SW 1271 (cell line): ENCODE measurements at places on chromosomes 1 and 21.

DNA sequence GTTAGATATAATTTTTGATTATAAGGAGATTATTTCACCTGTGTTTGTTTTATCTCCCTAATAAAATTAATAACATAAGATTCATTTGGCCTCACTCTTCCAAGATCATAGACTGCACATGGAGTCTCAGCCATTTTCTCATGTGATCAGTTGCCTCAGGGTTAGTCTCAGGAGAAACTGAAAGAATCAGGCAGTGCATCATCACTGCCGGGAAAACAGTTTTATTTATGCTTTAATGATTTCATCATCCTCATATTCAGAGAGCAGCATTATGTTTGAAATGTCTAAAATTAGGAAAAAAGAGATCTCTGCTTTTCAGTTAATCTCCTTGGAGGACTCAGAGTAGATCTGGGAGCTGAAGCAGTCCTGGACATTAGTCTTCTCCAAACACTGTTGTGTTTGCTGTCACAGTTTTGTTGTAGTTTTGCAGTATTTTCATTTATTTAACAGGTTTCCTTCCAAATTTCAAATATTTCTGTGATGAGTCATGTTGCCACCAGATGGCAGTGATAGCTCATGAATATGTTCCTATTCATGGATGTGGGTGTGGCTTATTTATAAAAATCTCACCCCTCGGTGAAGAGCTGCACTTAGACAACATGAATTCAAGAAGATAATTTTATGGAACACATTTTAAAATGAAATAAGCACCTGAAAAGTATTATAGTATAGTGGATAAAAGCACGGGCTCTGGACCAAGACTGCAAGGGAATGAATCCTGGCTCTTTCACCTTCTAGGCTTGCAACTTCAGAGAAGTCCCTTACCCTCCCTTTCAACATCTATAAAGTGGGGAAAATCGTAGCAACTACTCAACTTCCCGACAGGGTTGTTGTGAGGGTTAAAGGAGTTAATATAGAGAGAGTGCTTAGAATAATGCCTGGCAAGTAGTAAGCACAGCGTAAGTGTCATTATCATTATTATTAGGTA is 31.2 kb downstream of the CHD1L start:
- DNase-seq = no peak

GRCh38 chr1:19347533-19348172 is 35.5 kb downstream of the SLC66A1 start:
- no peak for DNase-seq

DNA sequence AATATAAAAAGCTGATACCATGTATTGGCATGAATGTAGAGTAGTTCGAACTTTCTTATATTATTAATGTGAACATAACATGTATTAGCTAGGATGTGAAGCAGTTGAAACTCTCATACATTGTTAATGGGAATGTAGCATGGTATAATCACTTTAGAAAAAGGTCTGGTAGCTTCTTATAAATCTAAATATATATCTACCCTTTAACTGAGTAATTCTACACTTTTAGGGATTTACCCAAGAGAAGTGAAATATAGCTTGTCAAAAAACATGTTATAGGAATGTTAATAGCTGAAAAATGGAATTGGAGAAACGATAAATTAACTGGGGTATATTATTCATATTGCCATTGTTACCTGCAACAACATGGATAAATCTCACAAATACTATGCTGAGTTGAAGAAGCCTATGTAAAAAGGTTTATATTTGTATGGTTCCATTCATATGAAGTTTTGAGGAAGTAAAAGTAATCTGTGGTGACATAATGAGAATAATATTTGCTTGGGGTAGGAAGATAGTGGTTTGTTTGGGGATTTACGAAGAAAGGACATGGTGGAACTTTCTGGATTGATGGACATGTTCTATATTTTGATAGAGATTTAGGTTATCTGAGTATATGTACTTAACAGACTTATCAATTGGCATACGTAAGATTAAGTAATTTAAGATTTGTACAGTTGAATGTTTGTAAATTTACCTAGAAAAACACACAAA is 76.6 kb downstream of the MAST2 start:
- no peak for DNase-seq

DNA sequence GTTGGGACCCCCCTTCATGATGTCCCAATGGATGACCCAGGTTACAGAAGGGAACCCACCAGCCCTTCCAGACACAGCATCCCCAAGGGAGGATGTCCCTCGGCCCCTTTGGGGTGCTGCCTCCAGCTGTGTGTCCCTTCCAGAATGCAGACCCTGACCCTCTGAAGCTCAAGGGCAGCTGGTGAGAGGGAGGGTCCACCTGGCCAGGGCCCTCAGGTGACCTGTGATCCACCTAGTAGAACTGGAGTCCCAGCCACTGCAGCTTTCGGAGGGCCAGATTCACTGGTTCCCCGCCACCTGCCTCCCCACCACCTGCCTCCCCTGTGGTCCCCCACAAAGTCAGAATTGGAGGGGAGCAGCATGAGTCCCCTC is 9.6 kb upstream of the TFF1 start:
- no peak for DNase-seq

- DNase-seq = no peak
Measured at GRCh38 chr1:157073944-157074685, 25.5 kb downstream of the ETV3L start.
